Left colon (tissue), 2 donors: ENCODE measurements at places on chromosomes 6 and 20. TPM values are rescaled to one million over a fixed set of nuclear protein-coding genes. Genes with fewer than 3 reads are reported as not detected.

Gene RSPO3
- total RNA-seq, result 6.2 TPM

Gene DEK
- 73.7 TPM for total RNA-seq

Gene SIRPD
- total RNA-seq, result not detected

Gene LTB
- total RNA-seq, result 0.70 TPM

Gene KIF13A
- total RNA-seq, result 40.5 TPM

Gene CLPSL1
- not detected for total RNA-seq

Gene TAP1
- total RNA-seq, result 73.5 TPM

Gene BTNL2
- not detected for total RNA-seq

Gene SIRPG
- total RNA-seq, result 1.1 TPM

Gene PPP1R14C
- total RNA-seq, result 28.9 TPM

Gene OXT
- not detected for total RNA-seq

Gene LPA
- not detected for total RNA-seq

Gene LCA5
- total RNA-seq, result 0.40 TPM

Gene PTCRA
- not detected for total RNA-seq

Gene KIF6
- 0.92 TPM for total RNA-seq

Gene SLC17A3
- not detected for total RNA-seq

Gene GMDS
- 148 TPM for total RNA-seq

Gene TINAG
- 48.0 TPM for total RNA-seq

Gene HM13
- total RNA-seq, result 135 TPM

Gene ZNF341
- 4.9 TPM for total RNA-seq

Gene LINC00237
- total RNA-seq, result not detected

Gene TNNC2
- total RNA-seq, result 5.1 TPM

Gene RAET1E
- 0.61 TPM for total RNA-seq

Gene SLC22A2
- total RNA-seq, result not detected

Gene SLC35F1
- total RNA-seq, result 0.37 TPM

Gene GATA5
- not detected for total RNA-seq

Gene FKBP5
- total RNA-seq, result 40.3 TPM

Gene SAPCD1
- total RNA-seq, result 3.2 TPM

Gene BRD2
- total RNA-seq, result 128 TPM

Gene TNF
- total RNA-seq, result 0.27 TPM

Gene FGD2
- total RNA-seq, result 5.1 TPM

Gene IRF4
- total RNA-seq, result 5.0 TPM
